NCI-H524 (cell line): ENCODE measurements at places on chromosomes 2 and 18.

- no peak for DNase-seq
Observed at GRCh38 chr2:204892506-204893255, 347.4 kb downstream of the PARD3B start.

- no peak for DNase-seq
Observed at GRCh38 chr2:154794406-154794805, 95.9 kb downstream of the KCNJ3 start.

DNA sequence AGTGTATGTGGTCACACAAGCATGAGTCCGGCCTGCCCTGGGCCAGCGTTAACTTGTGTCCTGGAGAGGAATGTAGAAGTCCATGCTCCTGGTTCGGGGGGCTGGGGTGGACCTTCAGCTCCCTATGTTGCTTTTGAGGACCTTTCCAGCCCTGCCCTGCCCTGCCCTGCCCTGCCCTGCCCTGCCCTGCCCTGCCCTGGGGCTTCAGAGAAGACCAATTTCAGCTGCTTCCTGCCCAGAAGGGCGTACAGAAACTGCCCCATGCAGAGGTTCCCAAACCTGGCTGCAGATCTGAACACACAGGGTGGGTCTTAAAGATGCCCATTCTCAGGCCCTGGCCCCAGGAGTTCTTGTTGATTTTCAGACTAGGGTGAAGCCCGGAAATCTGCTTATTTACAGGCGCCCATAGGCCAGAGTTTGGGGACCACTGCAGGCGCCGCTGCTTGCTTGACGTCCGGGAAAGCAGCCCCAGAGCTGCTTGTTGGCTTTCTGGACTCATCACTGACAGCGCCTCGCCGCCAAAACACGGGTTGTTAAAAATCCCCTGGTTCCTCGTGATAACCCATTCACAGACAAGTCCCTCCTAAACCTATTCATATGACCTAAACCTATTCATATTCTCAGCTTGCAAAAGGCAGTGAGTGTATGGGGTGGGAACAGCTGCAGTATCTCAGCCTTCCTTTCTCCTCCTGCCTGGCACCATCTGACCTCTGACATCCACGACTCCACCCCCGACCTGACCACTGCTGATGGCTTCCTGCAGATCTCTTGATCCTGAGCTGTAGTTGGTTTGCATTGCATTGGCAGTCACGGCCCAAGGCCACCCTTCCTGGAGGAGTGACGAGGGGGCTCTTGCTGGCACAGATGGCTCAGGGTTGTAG is 198.3 kb downstream of the GLI2 start:
- DNase-seq: no peak

DNA sequence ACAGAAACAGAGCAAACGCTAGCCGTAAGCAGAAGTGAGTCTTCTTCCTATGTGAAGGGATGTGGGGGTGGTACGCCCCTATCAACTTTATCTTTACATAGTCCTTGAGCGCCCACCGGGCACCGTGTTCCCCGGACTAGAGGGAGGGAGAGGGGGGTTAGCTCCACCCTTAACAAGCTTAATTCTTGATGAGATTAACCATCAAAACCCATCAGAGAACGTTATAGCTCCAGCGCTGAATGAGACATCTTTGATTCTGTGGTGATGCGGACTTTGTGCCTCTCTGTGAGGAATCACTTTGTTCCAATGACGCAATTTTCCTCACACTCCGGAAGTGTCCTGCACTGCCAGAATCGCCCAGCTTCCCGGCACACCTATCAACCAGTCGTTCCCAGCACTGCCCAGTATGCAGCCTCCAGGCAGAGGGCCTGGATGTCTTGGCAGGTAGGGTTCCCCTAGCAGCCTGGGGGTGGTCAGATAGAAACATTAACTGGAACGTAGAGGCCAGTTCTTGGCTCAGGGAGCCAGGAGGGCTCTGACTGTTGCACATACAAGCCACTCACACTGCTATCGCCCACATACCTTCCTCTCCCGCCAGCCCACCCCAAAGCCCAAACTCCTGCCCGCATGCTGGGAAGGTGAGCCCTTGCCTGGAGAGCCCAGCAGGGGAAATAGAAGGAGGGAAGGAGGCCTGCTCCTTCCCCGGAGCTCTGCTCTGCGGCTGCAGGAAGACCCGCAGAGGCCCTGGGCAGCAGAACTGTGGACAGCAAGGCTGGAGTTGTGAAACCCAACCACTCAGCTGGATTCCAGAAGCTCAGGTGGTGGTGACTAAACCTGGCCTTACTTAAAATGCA is 1.9 kb upstream of the ODC1 start:
- no peak for DNase-seq

GRCh38 chr2:223078482-223078881 is 26.5 kb downstream of the KCNE4 start:
- no peak for DNase-seq

- DNase-seq: no peak
Observed at GRCh38 chr2:36889795-36890194, 76.5 kb downstream of the STRN start.
